ENCODE measurements at places on chromosomes 12 and 14.

- DNase-seq = no peak
Measured at GRCh38 chr14:77151918-77152588, 10.5 kb upstream of the ZDHHC22 start.

- no peak for DNase-seq
Measured at GRCh38 chr12:31574803-31575575, 15.9 kb downstream of the DENND5B start.

- DNase-seq = no peak
Measured at GRCh38 chr14:96181186-96182056, 23.2 kb upstream of the BDKRB2 start.

- DNase-seq = no peak
Measured at GRCh38 chr12:89369166-89369565, 16.9 kb upstream of the DUSP6 start.

GRCh38 chr12:101858361-101858760, 19.0 kb upstream of the DRAM1 start:
- DNase-seq = no peak

DNA sequence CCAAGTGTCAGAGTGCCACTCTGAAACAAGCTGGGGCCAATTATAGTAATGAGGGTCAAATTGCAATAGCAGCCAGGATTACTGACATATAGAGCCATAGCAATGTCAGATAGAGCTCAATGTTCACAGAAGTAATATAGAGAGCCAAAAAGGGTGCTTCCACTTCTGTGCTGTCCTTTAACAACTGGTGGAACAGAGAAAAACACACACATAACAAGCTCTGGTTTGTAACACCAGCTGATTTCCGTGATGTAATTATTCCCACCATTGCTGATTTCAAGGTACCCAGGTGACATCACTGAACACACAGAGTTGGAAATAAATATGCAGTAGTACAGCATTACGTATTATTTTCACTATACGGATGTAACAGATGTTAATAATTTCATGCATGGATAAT, 3.0 kb upstream of the CLEC2B start:
- DNase-seq = no peak

GRCh38 chr14:78016532-78016931, 153.6 kb upstream of the NRXN3 start:
- DNase-seq = no peak

GRCh38 chr12:42686514-42687172, 97.1 kb upstream of the PRICKLE1 start:
- DNase-seq = no peak

GRCh38 chr14:73225496-73225895, 11.8 kb upstream of the PAPLN start:
- no peak for DNase-seq

DNA sequence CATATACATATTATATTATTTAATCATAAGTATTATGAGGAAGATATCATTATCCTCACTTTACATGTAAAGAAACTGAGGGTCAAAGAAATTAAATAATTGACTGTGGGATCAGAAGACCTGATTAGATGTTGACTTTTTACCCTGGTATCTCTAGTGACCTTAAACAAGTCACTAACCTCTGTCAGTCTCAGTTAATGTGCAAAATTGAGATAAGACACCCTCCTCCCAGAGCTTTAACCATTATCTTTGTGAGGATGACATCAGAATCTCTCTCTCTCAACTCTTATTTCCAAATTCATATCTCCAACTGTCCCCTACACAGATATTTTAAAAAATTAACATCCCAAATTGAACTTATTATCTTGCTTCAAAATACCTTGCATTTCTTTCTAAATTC, 177.8 kb downstream of the KLHL28 start:
- DNase-seq = no peak

GRCh38 chr14:69193721-69194120, 2.4 kb downstream of the EXD2 start:
- no peak for DNase-seq

DNA sequence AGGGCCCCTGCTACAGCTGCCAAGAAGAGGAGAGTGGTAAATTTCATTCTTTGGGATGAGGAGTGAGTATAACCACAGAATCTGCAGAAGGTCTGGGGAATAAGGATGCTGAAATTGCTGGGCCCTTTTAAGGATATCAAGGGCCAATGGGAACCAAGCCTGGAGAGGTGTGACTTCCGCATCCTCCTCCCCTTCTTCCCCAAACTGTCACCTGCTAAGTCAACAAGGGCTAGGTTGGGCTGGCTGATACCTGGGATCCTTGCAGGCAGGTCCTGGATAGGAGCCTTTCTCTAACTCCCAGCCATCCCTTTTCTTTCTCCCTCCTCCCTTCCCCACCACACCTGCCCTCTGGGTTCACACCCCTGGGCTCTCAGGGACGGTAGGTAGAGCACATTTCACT, at the start of gene LACRT:
Gene LACRT, minus strand, starts transcription at position 101 of the 400 bp plus-strand sequence. Its CDS starts 54 bp downstream, at position 47.
- DNase-seq = no peak

DNA sequence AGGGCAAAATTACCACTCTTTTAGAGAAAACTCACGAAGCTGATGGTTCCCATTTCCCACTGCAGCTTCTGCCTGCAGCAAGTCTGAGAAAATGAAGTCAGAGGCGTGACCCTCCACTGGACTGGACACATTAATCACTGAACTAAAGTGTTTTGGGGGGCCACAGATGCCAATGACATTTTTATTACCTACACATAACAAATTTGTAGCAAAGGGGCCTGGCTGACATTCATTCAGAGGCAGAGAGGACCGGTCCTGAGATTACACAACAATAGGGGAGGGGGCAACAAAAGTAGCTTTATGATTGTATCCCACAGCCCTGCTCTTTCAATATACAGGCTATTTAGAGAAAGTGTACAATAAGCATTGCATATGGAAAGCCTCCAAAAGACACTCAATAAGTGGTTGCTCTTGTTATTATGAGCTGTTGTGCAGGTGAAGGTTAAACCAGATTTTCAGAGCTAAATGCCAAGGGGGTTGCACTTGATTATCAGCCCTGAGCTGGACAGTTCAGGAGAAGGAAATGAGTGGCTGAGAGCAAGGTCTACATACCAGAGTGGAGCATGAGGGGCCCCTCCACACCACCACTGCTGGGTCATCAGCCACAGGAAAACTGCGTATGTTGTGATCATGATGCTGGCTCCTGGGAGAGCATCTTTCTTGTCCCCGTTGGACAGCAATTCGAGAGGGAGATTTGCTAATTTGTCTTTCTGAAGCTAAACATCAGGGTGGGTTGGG, 41.5 kb upstream of the CCDC60 start:
- DNase-seq = no peak

DNA sequence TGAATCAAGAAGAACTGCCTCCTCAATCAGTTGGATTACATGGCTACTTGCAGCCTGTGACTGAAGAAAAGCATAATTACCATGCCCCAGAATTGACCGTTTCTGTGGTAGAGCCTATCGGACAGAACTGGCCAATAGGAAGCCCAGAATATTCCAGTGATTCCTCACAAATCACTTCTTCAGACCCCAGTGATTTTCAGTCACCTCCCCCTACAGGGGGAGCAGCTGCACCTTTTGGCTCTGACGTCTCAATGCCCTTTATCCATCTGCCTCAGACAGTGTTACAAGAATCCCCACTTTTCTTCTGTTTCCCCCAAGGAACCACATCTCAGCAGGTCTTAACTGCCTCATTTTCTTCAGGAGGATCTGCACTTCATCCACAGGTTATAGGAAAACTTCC, 80.8 kb downstream of the RAD52 start:
- no peak for DNase-seq

- DNase-seq = no peak
Measured at GRCh38 chr14:105281371-105282097, 19.3 kb downstream of the BRF1 start.

DNA sequence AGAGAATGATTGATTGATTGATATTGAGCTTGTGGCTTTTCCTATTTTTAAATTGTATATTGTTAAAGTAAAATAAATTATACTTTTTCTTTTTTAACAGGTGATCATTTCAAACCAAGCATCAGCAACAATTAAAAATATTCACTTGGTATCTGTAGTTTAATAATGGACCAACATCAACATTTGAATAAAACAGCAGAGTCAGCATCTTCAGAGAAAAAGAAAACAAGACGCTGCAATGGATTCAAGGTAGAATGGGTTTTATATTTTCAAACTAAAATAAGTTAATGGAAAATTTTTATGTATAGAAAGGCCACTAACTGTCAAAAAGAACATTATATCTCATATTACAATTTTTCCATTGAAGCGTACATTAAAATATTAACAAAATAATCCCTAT, 5.1 kb downstream of the SLCO1B3 start:
- DNase-seq = no peak

- DNase-seq = no peak
Measured at GRCh38 chr12:104058802-104059201, 5.5 kb upstream of the HCFC2 start.

GRCh38 chr12:64714551-64714968, 44.6 kb downstream of the GNS start:
- DNase-seq = no peak
